LNCaP clone FGC (cell line): ENCODE measurements at places on chromosomes 4 and X.
A peak's percentile ranks its signal among the peaks of the same experiment; 100 is the strongest.

DNA sequence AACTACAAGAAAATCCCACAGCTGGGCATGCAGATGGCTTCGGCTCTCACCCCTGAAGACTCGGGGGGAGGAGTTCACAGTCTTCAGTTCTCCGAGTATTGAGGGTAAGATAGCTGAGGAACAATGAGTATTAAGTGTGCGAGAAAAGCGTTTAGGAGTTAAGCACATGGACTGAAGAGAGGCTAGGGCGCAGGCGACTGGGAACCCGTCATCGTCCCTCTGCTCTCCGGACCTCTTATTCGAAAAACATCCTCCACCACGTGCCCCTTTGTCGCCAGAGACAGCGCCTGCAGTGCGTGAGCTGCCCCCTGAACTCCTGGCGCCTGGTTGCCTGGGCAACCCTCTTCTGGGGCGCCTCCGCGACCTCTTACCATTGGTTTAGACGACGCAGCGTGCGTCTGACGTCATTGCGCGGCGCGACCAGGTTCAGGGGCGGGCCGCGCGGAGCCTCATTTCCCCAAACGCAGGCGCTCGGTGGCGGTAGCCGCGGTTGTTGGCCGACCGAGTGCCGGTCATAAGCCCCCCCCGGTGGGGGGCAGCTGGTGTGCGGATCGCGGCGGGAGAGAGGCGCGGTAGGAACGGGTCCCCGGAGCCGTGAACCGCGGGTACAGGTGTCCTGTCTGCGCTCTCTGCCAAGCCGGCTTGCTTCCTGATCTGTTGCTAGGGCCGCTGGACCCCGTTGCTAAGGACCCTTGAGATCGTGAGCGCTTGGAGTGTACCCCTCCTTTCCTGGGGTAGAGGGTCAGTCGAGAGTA, at the start of gene PACRGL:
Gene PACRGL (plus strand): TSS at position 452 of the 755 bp plus-strand sequence. CDS start 4,024 bp downstream, outside the sequence.
- peak; percentile 70 for DNase-seq

DNA sequence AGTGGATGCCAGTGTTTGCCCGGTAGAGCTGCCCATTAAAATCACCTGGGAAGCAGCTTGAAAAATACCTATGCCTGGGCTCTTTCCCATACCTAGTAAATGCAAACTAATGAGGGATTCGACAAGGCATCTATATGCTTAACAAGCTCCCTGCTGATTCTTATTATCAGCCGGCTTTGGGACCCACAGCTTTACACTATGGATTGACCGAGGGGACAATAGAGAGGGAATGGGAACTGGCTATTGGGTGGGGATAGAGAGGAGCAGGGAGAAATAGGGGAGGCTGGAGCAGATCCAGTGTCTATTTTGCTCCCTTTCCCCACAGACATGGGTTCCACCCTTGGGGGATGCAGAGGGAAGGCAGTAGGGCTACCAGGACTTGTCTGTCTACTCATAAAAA, 103.1 kb upstream of the TEX13D start:
- DNase-seq, result no peak

GRCh38 chr4:8112036-8112576, 46.5 kb downstream of the ABLIM2 start:
- DNase-seq, result no peak

- no peak for DNase-seq
These were observed 229.2 kb downstream of the GBA3 start for GRCh38 chr4:22921936-22922335.

DNA sequence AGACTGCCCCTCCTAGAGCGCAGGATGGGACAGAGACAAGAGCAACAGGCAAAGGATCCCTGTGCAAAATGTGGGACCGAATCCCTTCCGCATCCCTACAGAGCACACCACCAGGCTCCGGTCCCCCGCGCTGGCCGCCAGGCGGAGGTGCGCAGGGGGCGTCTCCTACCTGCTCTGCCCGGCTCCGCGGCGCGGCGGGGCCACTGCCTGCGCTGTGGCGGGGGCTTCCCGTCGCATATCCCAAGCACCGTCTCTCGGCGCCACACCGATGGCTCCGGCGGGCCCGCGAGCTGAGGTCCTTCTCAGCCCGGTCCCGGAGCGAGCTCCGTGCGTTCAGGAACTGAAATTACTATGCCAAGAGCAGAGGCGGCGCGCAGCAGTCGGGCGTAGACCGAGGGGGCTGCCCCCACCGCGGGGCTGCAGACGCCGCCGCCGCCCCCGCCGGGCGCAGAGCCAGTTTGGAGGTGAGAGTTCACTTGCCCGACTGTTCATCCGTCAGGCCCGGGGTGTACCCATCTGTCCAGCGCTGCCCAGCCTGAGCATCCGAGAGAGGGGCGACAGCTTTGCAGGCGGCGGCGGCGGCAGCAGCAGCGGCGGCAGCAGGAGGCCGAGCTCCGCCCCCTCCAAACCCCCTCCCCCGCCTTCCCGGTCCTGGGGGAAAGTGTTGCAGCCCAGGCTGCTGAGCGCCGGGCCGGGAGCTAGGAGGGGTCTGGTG, at the start of gene GPRIN3:
Gene GPRIN3 (minus strand): TSS at position 355 of the 715 bp plus-strand sequence. CDS start 57,690 bp downstream, outside the sequence.
- no peak for DNase-seq

GRCh38 chrX:132426695-132427281, 62.0 kb downstream of the MBNL3 start:
- no peak for DNase-seq

DNA sequence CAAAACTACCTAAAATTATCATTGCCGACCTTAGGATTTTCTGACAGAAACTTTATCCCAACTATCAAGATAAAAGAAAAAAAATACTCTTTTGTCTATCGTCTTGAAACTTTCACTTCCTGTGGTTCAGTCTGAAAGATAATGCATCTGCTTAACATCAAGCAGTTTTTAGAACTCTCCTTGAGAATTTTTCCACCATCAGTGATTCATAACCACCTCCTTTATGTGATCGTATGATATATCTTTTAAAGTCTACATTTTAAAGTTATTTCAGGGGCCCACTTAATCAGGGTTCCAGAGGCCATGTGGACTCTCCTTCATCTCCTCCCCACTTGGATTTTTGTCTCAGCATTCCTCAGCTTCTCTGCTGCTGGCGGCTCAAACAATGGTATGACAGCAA, 272.8 kb upstream of the TENM3 start:
- no peak for DNase-seq

DNA sequence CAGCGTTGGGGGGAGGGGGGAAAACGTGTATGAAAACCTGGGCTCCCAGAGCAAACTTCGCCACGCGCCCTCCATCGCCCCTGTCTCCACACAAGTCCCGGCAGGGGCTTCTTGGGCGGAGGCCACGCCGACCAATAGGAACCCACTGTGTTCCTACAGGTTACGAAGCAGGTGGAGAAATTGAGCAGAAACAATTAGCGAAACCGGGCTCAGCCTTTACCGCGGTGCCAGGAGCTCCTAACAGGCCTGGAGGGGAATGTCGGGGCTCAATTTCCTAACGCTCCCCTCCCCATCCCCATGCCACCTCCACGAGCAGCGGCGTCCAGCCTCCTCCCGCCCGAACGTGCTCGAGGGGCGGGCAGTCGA, 589 bp upstream of the KIT start:
- DNase-seq, result no peak

DNA sequence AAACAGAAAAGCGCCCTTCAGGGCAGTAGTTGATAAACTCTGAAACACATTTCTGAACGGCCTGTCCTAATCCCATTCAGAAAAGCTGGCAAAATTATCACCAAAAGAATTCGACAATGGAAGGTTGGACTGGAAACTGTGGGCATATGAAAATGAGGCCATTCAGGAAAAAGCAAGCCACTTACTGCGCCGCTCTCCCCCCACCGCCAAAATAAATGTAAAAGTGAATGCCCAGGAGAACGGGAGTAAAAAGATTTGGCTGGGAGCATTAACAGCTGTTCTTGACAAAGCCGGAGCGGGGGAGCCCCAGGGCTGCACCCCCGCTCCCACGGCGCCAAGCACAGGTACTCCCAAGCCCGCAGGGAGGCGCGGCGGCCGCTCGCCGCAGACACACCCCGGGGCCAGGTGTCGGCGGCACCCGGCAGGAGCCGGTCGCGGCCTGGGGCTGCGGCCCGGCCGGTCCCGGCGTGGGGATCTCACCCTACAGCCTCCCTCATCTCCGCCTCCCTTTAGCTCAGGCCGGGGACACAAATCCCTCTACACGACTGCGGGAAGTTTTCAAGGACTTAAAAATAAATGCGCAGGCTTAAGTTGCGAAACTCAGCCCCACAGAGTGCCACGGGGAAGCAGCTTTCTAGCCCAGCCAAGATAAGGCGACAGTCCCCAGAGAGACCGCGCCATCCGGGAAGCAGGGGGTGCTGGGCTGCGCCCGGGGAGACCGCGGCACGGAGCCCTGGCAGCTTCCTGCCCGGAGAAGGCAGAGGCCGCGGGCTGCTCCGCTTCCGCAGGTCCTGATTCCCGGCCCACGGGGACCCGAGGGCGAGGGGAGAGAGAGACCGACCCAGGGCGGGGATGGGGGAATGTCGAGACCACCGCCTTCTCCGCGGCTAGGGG, 593 bp downstream of the SH3RF1 start:
- no peak for DNase-seq

DNA sequence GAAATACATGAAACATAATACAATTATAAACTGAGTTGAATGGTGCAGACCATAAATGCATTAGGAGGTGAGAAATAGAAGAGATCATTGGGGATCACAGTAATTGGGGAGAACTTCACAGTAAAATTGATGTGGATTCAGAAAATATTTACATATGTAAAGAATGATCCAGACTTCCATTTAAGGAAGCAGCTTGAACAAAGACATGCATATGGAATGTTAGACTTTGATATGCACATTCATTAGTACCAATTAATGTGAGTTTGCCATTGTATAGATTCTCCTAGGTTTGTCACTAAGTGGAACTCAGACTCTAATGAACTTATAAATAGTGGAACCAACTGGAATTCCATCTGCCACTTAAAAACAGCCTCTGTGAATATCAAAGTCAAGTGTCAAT, 235.6 kb downstream of the PARM1 start:
- no peak for DNase-seq

DNA sequence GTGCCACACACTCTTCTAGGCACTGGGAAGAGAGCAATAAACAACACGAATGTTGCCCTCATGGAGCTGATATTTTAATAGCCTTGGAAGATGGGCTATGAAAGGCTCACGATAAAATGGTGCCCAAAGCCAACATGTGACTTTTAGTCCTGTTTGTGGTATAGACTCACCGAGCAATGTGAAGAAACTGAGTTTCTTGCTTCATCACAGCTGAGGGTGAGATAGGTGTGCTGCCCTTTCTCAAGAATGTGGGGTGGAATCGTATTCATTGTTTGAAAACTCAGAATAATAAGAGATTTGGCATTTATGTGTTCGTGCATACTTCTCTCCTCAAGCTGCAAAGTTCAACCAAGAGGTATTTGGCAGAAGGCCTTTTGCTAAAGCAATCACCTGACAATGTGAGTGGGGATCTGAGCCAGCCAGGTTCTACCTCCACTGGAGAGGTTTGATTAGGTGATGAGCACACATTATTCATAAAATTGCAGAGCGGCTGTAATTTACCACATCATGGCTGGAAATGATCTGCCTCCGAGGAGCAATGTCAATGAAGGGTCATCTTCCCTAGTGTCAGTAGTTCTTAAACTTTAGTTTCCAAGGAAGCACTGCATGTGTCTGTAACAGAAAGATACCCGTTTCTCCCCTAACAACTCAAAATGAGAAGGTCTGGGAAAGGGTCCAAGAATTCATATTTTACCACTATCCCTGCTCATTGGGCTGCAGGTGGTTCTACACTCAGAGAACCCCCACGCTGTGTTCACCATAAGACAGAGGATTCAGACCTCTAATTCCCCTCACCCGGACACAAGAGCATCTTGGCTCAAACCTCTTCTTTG, 41.9 kb upstream of the CBR4 start:
- DNase-seq, result no peak

DNA sequence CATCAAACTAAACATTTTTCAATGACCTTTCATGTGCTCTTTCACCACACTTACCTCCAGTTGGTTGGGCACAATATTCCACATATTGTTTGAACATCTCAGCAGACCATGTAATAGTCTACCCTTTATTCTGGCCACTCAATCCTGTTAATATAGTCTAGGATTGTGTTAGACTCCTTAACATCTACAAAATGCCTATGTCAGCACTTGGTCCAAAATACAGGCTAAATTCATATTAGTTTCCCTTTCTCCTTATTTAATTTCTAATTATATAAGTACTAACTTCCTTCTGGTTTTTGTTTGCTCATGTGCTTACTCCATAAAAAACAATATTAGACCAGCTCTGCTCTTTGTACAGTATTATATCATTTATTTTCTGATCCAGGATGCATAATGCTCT, 21.1 kb downstream of the MEPE start:
- DNase-seq, result no peak

DNA sequence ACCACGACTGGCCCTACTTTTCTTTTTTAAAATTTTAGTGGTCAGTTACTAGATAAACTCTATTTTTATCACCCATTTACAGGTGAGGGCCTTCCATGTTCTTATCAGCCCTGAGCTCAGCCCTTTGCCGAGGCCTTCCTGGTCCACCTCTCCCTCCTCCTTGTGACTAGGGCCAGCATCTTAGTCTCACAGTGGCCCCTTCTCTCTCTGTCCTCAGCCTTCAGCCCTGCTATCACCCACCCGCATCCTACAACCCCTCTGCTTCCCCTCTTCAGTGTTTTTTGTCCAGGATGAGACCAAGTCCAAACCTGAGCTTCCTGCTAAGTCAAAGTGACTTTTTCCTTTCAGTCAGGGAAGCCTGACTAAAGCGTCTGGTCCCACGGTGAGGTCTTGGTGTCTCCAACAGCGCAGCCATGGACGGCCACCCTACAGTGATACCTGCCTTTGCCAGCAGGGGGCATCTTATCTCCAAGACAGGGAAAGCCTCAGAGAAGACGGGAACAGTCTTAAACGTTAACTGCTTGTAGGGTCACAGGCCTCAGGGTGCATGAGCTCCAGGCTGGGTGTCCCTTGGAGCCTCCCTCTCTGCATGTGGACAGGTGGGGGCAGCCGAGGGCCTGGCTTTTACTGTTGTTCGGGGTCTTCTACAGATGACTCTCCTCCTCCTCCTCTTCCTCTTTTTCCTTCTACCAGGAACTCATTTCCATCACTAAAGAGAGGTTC, 11.7 kb upstream of the GAGE10 start:
- DNase-seq, result no peak

- DNase-seq, result no peak
These were observed 19.1 kb downstream of the ARAP2 start for GRCh38 chr4:36224972-36225903.

- DNase-seq, result no peak
These were observed 73.7 kb upstream of the NDST4 start for GRCh38 chr4:115187136-115187535.

DNA sequence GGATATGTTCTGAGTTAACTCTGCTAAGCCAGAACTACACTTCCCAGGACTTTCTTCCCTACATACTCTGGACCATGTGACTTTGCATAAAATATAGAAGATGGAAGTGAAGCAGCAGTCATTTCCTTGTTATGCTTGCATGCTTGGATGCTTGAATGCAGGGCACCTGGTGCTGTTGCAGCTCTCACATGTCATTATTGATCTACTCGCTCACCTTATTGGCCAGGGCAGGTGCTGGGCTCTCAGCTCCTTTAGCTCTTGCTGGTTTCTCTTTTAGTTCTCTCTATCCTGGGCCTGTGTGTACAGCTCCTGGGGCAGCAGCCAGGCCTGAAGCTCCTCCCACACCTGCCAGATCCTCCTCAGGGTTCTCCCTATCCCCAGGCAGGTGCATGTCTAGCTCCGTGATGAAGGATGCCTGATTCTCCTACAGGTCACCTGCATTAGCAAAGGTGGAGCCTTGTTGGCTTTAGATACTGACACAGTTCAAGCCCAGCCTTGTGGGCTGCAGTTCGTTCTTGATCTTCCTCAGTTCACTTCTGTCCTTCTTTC, 53.3 kb downstream of the MED28 start:
- DNase-seq, result no peak

GRCh38 chr4:123750044-123750443, 353.4 kb downstream of the SPRY1 start:
- DNase-seq, result no peak

GRCh38 chr4:55001538-55001937, 123.9 kb downstream of the KDR start:
- no peak for DNase-seq
